Activated CD4-positive, alpha-beta memory T cell treated with anti-CD3 and anti-CD28 coated beads for 36 hours (primary cell): ENCODE measurements at places on chromosomes 2 and 18. TPM values are rescaled to one million over a fixed set of nuclear protein-coding genes. Genes with fewer than 3 reads are reported as not detected.

The CYTIP gene
- 369 TPM for total RNA-seq

The TANC1 gene
- total RNA-seq, result 0.86 TPM

GRCh38 chr2:70975237-70975636 lies 3.2 kb upstream of the ANKRD53 start:
- peaks cover 13% of the 10 kb centered on the region for H3K4me1 ChIP-seq
- no peaks in the 10 kb centered on the region for H3K27me3 ChIP-seq
- no peak overlapping the region for H3K27ac ChIP-seq
- DNase-seq, result no peak

GRCh38 chr2:202950592-202950991 lies 38.5 kb downstream of the CARF start:
- no peaks in the 10 kb centered on the region for H3K4me1 ChIP-seq
- DNase-seq, result no peak
- no peak overlapping the region for H3K27ac ChIP-seq
- no peaks in the 10 kb centered on the region for H3K27me3 ChIP-seq
- H3K36me3 ChIP-seq, result peaks cover 22% of the 10 kb centered on the region

- H3K4me1 ChIP-seq, result no peaks in the 10 kb centered on the region
- H3K4me3 ChIP-seq, result no peak overlapping the region
- H3K27me3 ChIP-seq, result peaks cover 1% of the 10 kb centered on the region
- no peak for DNase-seq
Observed at GRCh38 chr2:70716131-70716743, 51.8 kb downstream of the ADD2 start.

GRCh38 chr2:188776634-188777033 lies 197.5 kb upstream of the COL3A1 start:
- H3K4me3 ChIP-seq, result no peak overlapping the region
- H3K27ac ChIP-seq, result no peak overlapping the region
- H3K4me1 ChIP-seq, result no peaks in the 10 kb centered on the region
- no peaks in the 10 kb centered on the region for H3K27me3 ChIP-seq
- no peaks in the 10 kb centered on the region for H3K36me3 ChIP-seq
- DNase-seq, result no peak

- no peaks in the 10 kb centered on the region for H3K36me3 ChIP-seq
- H3K27me3 ChIP-seq, result peaks cover 8% of the 10 kb centered on the region
- H3K4me1 ChIP-seq, result peaks cover 22% of the 10 kb centered on the region
- DNase-seq, result no peak
Observed at GRCh38 chr2:25714740-25715139, 41.4 kb upstream of the DTNB start.

DNA sequence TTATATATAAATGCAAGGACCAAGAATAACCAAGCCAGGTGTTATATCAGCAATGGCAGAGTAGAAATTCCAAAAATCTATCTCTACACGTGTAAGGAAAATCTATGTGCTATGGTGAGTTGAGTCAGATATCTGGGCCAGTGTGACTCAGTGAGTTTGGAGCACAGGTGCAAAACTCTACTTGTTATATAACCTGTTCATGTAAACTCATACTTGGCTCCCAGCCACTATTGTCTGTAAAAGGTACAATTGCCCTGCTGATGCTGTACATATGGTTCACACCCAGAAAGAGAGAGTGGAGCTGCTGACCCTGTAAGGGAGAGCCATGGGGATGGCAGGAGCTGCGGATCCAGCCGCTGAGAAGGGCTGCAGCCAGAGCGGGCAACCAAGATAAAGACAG lies 112.0 kb downstream of the TRABD2A start:
- no peak overlapping the region for H3K4me3 ChIP-seq
- DNase-seq, result no peak
- no peaks in the 10 kb centered on the region for H3K4me1 ChIP-seq

DNA sequence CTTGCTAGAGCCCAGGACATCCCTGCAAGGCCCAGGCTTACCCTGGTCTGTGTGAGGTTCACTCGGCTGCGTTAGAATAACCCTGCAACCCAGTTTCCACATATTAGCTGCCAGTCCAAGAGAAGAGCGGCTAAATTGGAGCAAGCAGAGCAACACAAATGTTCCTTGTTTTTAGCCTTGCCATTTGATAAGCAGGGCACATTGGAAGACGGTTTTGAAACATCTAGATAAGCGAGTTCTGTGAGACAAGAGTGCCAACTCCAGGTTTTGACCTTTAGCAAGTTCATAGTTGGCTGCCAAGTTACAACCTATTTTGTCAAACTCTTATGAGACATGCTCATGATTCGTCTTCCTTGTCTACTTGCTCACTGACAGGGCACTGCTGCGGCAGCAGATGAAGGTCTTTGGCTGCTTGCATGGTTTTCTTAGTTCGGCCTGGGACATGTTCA lies 23.5 kb downstream of the DPP4 start:
- H3K4me1 ChIP-seq, result peaks cover 13% of the 10 kb centered on the region
- H3K27me3 ChIP-seq, result no peaks in the 10 kb centered on the region
- H3K36me3 ChIP-seq, result peaks cover 12% of the 10 kb centered on the region
- no peak for DNase-seq
